ENCODE measurements at places on chromosomes 7 and 10.

GRCh38 chr10:63769367-63769766 is 248.2 kb downstream of the REEP3 start:
- DNase-seq, result no peak

GRCh38 chr10:72625276-72625607 is 637 bp downstream of the MICU1 start:
- no peak for DNase-seq

GRCh38 chr10:50604049-50604640 is 19.6 kb downstream of the SGMS1 start:
- no peak for DNase-seq

DNA sequence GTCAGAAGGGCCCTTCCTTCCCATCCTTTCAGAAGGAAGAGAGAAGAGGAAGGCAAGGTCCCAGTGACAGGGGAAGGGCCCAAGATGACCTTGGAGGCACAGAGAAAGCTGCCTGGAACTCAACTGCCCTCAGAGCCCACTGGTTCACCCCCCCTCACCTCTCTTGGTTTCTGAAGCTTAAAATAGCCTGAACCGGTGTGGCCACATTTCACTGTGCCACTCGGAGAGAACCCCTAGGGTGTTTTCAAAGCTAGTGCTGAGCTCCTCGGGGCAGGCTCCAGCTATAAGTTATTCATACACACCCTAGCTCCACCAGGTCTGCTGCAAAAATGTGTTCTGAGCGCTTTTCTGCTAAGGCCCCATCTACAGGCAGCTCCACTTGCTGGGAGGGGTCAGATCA is 60.9 kb upstream of the ADRB1 start:
- DNase-seq, result no peak

GRCh38 chr10:30155401-30155800 is 96.0 kb upstream of the JCAD start:
- DNase-seq, result no peak

All from NCI-H526 treated with DMSO at 0.1 percent for 48 hours (cell line).